Activated T-helper 1 cell treated with Interleukin-2 at 50 U/mL for 16 hours (primary cell): ENCODE measurements at places on chromosomes 6 and 20.

GRCh38 chr20:1809611-1810510 is 85.3 kb upstream of the SIRPA start:
- no peak for DNase-seq

DNA sequence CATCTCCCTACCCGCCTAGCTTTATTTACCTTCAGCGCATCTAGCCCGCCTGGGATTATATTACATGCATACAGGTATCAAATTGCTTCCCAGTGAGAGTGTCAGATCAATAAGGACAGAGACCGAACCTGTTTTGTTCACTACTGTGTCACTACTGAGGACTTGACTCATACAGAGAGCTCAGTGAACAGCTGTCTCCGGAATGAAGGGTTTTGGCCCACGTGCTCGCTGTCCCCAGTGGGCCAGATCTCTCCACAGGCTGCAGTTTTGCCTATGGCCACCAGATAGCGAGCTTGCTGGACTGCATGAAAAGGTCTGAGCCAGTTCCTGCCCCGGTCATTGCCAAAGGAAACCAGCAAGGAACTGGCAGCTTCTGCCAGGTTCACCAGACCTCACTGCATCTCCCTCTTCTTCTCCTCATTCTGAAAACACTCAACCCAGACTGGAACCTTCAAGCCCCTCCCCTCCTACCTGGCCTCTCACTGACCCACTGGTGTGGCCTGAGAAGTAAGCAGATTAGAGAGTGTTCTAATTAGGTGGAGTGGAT is 150.8 kb downstream of the ZMYND8 start:
- DNase-seq: peak; percentile 26

DNA sequence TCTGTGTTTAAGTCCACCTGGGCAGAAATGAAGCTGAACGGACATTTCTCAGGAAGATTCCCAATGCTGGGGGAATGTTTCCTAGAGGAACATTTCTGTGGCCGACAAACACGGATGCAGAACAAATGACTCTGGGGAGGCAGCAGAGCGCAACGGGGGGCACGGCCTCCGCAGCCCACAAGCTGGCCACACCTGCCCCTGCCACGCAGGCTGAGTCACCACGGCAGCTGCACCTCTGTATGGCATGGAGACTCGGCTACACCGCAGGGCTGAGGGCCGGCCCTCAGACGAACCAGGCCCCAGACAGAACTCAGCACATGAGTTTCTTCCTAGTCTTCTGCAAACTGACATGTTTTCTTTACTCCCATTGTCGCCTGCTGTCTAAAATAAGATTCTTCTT is 10.0 kb upstream of the PRR18 start:
- no peak for DNase-seq

DNA sequence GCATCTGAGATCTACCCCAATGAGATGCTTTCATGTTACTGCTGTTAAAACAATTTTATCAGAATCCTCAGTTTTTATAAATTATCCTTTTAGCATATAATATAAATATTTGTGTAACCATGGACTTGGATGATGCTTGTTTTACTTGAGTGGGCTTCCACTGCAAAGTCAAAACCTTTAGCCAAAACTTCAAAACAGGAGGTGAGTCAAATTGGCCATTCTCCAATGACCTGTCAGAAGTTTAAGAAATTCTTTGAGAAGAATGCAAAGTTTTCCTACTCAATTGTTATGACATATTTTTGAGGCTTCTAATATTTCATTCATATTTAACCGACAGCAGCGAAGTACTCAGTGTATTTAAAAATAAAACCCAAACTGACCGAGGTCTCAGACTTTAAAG is 507.9 kb downstream of the EYS start:
- DNase-seq: no peak

- peak; percentile 12 for DNase-seq
Observed at GRCh38 chr20:49384437-49385434, 97.7 kb downstream of the KCNB1 start.

GRCh38 chr20:37387519-37388269 is 41.8 kb downstream of the SRC start:
- DNase-seq: no peak

DNA sequence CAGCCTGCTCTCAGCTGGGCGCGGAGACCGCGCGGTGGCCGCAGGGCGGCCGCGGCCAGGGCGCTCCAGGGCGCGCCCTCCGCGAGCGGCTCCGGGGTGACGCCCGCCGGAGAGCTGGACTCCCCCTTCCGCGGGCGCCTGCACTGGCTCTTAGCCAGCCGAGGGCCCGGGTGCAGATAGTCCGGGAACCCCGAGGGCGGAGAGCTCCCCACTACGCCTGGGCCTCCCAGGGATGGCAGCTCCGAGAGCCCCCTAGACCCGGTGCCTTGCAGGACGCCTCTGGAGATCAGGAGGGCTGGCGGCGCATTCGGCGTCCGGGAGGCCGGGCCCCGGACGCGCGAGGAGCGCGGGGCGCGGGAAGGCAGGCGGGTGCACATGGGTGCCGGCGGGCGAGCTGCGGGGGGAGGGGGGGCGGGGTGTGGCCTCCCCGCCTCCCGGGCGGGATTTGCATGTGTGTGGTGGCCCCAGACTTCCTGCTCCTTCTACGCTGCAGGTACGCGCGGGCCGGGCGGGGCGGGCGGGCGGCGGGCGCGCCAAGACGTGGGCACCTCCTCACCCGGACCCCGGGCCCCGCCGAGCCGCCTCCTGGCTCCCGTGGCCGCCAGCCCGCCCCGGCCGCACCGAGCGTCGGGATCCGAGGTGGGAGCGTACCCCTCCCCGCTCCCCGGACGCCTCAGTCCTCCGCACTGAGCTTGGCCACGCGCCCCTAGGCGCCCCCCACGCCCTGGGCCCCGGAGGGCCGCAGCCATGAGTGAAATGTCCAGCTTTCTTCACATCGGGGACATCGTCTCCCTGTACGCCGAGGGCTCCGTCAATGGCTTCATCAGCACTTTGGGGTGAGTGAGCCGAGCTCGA is at the start of gene ITPR3:
Gene ITPR3, plus strand, starts transcription at position 467 of the 855 bp plus-strand sequence. Its CDS starts 281 bp downstream, at position 748.
- DNase-seq: peak; percentile 68

GRCh38 chr6:166757232-166758135 is 130.4 kb upstream of the RPS6KA2 start:
- no peak for DNase-seq

- no peak for DNase-seq
Observed at GRCh38 chr6:41193884-41194283, 7.1 kb downstream of the TREML2 start.

DNA sequence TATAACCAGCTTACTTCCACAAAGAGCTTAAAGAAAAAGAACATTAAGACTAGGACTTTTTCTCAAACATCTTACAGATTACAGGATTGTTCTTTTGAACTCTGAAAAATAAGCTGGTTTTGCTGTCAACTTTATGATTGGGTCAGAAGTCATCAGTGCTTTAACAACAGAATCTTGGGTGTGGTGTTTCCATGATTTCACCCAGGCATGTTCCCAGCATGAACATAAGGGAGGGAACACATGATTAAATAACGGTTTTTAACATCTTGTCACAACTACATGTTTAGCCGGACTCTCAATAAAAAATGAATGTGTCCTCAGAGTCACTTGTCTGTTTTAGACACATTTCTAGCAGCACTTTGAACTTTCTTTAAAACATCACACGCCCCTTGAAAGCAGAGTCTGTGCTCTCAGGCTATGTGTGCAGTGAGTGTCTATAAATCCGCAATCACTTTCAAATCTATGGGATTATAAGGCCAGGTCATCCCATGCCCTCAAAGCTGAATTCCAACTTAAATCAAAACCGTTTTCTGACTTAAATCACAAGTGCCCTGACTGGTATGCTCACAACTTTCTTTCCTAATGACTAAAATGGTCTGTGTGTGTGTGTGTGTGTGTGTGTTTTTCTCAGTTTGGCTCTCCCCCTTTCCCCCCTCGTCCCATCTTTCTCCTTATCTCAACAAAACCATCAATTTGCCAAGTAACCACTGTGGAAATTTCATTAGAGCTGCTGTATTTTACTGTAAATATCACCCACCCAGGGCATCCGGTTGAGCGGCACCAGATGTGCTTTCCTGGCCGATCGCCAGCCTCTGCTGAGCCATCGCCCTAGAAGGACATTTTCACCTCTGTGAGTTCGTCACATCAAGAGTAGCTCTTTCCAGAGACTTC is 216.8 kb upstream of the DTNBP1 start:
- peak; percentile 12 for DNase-seq

GRCh38 chr6:46290421-46291274 is 119.9 kb upstream of the ENPP5 start:
- DNase-seq: no peak

GRCh38 chr6:105015482-105015881 is 58.6 kb downstream of the LIN28B start:
- DNase-seq: no peak

DNA sequence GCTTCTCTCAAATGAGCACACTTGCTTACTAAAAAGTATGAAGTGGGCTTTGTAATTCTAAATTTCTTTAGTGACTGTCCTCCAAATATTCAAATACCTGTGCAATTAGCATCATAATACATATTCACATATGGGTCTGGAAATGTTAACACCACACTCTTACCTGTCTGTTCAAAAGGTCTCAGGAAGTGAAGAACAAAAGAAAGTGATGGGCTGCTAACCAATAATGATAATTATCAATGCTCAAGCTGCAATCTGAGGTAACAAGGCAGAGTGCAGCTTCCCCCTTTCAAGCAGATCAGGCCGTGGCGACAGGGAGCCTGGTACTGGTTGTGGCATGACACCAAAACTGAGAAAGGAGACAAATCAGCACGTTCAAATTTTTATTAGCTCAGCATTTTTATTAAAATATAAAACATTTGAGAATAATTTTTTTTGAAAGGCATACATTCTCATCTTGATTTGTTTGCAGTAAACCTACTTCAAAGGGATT is 1044.7 kb upstream of the EPHA7 start:
- no peak for DNase-seq
